ENCODE measurements at places on chromosomes 3 and 15.

DNA sequence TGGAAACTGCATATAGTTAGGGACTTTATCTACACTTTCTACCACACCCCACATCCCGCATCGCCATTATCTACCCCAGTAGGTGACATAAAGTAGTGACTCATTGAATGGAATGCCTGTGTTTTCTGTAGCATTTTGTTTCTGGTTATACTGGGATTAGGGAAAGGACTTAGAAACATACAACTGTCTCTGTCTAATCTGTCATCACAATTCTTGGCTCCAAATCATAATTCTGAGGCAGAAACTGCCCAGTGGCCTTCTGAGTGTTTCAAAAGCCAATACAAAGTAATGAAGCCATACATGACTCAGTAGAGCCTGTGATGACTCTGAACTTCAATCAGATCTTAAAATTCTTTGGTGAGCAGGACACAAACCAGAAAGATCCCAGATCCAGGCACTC, 115.7 kb upstream of the CHRM5 start:
- no peak for DNase-seq

GRCh38 chr3:158094235-158095110, 11.7 kb downstream of the SHOX2 start:
- DNase-seq = no peak

DNA sequence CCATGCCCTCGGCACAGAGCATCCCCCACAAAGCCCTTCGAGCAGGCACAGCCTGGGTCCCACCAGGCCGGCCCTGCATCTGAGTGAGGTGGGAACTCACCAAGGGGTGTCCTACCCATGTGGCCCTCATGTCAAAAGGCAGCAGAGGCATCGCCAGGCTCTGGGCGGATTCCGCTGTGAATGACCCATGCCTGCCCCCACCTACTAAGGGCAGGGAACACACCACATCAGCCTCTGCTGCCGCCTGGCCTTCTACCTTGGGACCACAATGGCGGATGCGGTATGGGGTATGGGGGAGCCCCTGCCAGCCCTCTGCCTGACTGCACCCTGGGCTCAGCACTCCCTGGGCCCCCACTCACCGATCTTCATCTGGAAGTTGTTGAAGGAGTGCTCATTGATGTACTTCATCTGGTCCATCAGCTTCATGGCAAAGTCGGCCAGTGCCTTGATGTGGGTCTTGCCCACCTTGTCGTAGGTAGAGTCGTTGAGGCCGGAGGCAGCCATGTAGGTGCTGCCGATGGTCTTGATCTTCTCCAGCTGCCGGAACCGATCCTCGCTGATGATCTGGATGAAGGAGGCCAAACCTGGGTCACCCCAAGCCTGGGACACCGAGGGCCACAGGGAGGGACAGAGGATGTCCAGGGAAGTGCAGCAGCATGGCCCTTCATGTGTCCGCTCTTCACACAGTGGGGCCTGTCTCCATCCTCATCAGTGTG, 87.8 kb downstream of the SEC22A start:
- no peak for DNase-seq

DNA sequence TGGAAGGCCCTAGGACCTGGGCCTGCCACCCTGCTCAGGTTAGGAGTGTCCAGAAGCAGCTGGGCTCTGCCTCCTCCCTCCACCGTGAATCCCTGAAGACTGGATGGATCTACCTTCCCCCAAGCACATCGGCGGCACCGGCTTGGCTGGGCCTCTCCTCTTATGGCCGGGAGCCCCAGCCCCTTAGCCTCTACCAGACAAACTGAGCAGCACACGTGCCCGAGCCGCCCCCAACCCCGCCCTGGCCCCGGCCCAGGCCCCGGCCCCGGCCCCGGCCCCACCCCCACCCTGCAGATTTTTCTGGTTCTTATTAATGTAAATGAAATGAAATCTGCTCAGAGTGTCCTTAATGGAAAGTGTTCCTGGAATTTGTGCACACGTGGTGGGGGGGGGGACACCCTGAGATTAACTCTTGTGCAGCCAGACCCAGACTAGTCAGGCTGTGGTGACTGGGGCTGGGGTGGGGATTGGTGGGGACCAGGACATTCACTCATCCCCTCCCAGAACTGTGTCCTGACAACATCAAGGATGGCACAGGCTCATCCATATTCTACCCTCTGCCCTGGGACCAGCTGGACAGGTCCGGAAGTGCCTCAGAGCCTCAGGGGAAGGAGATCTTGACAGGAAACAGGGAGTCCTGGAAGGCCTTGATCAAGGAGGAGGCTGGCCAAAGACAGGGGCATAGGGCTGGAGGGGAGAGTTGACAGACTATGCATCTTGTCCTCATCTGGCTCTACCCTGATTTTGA, 30.9 kb upstream of the SEMA3F start:
- DNase-seq = no peak
